Activated naive CD4-positive, alpha-beta T cell treated with anti-CD3 and anti-CD28 coated beads for 36 hours (primary cell): ENCODE measurements at places on chromosomes 11 and 22.

DNA sequence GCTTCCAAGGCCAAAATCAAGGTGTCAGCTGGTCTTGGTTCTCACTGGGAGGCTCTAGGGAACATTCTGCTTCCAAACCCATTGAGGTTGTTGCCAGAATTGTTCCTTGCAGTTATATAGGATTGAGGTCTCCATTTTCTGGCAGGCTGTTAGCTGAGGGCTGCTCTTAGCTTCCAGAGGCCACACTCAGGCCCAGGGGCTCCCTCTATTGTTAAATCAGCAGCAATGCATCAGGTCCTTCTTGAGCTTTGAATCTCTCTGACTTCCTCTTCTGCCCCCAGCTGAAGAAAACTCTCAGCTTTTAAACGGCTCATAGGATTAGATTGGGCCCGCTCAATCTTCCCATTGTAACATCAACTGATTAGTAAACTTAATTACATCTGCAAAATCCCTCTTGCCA is 39.3 kb upstream of the BSX start:
- DNase-seq: peak; percentile 47

- no peak for DNase-seq
These were observed 238.7 kb downstream of the FAM181B start for GRCh38 chr11:82494988-82495432.

DNA sequence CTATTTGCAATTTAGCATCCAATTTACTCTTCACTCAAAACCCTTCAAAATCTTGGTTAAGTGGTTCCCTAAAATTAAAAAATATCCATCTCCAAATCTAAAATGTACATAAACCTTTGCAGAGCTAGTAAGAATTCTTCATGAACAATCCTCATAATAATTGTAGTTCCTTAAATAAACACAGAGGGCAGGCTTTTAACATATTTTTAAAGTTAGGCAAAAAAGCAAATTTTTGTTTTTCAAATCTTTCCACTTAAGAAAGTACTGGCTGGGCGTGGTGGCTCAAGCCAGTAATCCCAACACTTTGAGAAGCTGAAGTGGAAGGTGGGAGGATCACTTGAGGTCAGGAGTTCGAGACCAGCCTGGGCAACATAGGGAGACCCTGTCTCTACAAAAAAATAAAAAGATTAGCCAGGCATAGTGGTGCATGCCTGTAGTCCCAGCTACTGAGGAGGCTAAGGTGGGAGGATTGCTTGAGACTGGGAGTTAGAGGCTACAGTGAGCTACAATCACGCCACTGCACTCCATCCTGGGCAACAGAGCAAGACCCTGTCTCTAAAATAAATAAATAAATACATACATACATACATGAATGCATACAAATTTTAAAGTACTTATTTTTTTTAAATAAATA is 25.1 kb upstream of the PLAAT3 start:
- DNase-seq: no peak

DNA sequence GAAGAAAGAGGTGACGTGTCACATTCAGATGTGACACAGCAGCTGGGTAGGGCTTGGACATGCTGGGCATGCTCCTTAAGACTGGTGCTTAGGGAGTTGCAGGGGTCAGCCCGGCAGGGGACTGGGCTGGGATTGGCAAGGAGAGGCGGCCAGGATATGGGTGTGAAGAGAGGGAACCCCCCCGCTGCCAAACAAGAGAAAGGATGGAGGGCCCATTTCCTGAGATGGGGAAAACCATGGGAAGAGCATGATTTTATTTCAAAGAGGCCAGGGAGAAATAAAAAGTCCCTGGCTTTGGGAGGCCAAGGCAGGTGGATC is 5.3 kb downstream of the ATF4 start:
- DNase-seq: no peak

DNA sequence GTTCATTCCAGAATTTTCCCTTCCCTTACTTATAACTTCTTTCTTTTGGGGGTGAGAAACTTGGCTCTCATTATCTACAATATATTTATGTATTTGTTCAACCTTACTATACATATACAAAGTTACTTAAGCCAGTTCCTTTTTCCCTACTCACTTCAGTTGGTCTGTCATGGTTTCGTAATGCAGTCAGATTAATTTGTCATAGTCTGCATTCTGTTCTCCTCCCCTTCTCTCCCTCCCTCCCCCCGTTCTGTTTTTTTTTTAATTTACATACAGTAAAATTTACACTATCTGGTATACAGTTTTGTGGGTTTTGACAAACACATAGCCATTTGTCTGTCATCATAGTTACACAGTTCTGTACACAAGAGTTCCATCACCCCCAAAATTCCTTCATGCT is 71.8 kb upstream of the ADORA2A start:
- DNase-seq: no peak

- DNase-seq: peak; percentile 53
These were observed 17.0 kb upstream of the FAM181B start for GRCh38 chr11:82750643-82751139.

GRCh38 chr11:98874050-98874449 is 146.7 kb upstream of the CNTN5 start:
- no peak for DNase-seq

DNA sequence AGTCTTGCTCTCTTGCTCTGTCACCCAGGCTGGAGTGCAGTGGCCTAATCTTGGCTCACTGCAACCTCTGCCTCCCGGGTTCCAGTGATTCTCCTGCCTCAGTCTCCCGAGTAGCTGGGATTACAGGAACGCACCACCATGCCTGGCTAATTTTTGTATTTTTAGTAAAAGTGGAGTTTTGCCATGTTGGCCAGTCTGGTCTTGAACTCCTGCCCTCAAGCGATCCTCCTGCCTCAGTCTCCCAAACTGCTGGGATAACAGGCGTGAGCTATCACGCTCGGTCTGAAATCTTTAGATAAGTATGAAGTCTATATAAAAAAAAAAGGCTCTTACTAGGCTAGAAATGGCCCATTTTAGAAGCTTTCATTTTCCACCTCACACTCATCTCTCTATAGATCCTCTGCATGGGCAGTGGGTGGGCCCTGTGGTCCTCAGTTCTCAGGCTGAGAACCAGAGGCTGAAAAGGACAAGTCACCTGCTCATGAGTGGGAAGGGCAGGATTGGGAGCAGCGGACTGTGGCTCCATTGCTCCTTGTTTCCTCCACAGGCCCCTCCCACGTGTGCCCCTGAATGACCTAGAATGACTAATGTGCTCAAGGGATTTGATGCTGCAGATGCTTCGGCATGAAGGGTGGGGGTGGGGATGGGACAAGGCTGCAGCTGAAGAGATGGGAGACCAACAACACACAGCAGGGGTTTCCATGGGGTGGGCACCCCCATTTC is 19.8 kb upstream of the PRAME start:
- no peak for DNase-seq

- DNase-seq: peak; percentile 90
These were observed 26.4 kb downstream of the YWHAH start for GRCh38 chr22:31970490-31971444.

- DNase-seq: no peak
These were observed 27.3 kb upstream of the TMEM41B start for GRCh38 chr11:9341638-9342178.

- DNase-seq: no peak
These were observed 48.8 kb upstream of the TOP3B start for GRCh38 chr22:22031183-22031945.

DNA sequence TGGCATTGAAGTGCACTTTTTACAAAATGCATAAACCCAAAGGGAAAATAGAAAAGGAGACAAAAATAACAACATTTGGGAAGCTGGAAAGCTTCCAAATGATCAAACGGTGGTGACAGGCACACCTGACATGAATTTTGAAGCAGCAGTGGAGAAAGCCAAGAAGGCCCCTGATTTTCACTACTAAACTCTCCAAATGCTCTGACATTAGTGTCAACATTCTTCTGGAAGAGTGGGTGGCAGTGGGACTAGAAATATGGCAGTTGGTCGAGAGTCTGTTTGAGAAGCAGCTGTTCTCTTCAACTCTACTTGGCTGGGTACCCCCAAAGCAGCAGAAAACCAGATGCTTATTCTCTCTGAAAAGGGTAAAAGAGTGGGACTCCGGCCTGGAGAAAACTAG is 12.3 kb upstream of the APOA5 start:
- DNase-seq: no peak

GRCh38 chr22:35319244-35319985 is 19.7 kb downstream of the TOM1 start:
- DNase-seq: no peak

GRCh38 chr11:67662142-67662834 is 11.8 kb upstream of the ACY3 start:
- DNase-seq: no peak
